ENCODE measurements at places on chromosomes 4 and X.

DNA sequence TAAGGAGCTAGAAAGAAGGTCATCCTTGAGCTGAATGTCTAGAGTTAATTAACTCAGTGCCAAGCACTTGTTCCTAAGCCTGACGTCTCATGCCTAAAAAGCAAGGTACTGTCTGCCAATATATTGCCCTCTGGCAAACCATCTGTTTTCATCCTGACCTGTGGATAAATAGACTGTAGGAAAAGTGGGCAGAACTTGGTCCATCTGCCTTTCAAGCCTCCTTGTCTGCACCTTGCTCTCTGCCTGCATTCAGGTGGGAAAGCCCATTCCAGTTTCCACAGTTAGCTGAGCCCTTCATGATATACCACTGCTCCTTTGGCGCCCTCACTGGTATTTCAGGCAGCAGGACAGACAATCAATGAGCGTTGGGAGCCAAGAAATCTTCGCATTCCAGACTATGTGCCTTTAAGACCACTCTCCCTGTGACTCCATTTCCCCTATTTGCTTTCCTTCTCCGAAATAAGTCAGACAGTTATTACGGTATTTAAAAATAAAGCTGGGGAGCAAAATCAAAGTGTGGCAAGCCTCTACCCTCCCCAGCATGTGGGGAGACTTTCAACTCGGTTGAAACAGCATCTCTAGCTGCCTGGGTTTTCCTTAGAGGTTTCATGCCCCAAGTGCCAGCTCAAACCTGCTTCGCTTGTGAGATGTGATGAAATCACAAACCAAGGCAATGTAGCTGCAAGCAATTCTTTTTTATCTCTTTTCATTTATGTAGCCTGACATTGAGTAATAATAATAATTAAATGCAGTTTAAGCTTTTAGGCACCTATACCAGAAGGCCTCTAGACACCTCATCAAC lies 2.5 kb upstream of the CCDC149 start:
- no peak for DNase-seq

DNA sequence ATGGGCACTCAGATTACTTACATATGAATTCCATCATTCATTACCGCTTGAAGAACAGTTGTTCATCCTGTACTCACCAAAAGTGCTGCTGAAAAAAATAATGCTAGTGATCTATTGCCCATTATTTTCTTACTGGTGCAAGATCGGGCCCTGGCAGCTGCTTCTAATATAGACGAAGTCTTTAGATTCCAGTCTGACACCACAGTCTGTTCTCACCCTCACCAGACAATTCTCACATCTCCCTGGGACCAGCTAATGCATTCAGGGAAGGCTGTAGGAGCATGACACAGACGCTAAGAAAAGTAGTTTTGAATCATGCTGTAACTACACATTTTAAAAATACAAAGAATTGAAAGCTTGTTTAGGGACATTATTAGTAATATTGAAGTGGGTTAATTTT lies 13.8 kb downstream of the GEMIN8 start:
- no peak for DNase-seq

DNA sequence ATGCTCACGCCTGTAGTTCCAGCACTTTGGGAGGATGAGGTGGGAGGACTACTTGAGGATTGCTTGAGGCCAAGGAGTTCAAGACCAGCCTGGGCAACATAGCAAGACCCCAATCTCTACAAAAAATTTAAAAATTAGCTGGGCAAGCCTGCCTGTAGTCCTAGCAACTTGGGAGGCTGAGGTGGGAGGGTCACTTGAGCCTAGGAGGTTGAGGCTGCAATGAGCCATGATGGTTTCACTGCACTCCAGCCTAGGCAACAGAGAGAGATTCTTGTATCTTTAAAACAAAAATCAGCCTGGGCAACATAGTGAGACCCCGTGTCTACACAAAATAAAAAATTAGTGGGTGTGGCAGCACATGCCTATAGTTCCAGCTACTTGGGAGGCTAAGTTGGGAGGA lies 1.9 kb downstream of the ZNF41 start:
- DNase-seq = no peak

- DNase-seq = peak; percentile 42
Measured at GRCh38 chr4:87073199-87074120, 138.6 kb downstream of the AFF1 start.

DNA sequence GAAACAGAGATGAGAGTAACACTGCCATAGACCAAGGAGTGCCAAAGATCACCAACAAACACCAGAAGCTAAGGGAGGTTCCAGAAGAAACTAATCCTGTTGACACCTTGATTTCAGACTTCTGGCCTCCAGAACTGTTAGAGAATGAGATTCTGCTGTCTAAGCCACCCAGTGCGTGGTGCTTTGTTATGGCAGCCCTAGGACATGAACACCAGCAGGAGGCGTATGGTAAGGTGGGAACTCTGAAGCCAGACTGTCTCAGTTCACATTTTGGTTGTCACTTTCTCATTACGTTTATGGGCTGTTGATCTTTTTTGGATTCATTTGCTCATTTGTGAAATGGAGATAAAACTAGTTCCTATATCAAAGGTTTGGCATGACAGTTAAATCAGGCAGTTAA lies 142.9 kb downstream of the DCHS2 start:
- DNase-seq = no peak

DNA sequence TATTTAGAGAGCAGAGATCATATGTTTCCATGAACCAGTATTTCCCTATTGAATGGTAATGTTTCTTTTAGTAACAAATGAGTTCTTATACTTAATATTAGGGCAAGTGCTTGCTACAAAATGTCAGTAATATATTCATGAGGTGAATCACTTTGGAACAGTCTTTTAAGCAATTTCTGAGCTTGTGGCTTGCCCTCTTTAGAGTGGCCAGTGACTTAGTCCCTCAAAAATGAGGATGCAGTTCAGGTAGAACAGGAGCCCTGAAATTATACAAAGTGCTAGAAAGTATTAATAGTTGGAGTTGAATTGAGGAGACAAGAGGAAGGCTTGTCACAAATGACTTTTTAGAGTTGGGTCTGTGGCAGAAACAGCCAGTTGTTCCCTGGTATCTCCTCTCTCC lies 53.4 kb upstream of the PITX2 start:
- no peak for DNase-seq

GRCh38 chr4:2072971-2073807 lies 14.1 kb downstream of the NAT8L start:
- no peak for DNase-seq

DNA sequence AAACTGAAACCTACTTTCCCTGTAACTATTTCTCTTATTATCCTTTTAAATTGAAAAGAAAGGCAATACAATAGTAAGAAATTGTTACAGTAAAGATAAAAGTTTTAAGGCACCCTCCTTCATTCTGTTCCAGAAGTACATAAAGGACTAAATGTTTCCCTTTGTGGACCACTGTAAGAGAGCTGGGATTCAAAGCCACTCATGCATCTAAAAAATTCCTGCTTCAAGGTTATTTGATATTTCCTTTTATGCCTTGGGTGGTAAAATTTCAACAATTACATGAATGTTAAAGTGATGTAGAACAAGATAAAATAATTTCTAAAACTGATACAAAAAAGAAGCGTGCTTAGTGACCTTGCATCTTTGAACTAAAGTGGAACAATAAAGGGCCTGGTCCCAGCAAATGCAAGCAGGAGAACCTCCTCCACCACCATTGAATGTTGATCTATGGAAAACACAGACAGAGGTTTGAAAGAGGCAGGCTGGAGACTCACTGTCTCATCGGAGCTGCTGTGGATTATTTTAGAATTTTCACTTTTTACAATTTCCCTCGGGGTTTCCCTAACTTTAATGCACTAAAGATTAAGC lies 42.3 kb upstream of the PRSS12 start:
- no peak for DNase-seq
